GM23248 (cell line): ENCODE measurements at places on chromosomes 11 and 22. TPM values are rescaled to one million over a fixed set of nuclear protein-coding genes. Genes with fewer than 3 reads are reported as not detected.
A peak's percentile ranks its signal among the peaks of the same experiment; 100 is the strongest.

FADS1 gene
- total RNA-seq, result 12.9 and 44.9 TPM in 2 replicates

C11orf16 gene
- not detected in 2 replicates for total RNA-seq

OR8G1 gene
- not detected in 2 replicates for total RNA-seq

DNA sequence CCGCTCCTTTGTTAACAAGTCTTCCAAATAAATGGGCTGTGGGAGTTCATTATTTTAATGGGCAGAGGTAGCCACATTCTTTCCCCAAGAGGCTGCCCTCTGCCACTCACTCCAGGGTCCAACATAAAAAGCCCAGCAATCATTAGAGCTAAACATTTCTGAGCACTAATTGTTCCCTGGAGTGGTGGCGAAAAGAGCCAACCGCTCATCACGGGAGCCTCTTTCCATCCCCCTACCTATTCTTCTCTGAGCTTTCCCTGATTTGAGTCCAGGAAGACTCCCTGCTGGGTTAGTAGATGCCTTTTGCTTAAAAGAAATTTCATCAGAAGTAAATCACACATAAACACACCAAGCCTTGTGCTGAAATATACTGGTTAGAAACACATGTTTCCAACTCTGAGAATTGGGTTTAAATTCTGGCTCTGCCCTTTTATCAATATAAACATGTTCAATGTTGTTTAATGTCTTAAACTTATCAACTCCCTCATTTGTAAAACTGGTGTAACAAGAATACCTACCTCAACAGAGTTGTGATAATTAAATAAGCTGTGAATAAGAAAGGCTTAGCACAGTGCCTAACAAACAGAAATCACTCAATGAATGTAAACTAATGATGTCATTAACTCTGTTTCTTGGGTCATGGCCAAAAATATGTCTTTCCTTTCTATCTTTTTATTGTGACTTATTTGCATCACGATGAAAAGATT, at the start of gene OR5A2:
Gene OR5A2 (minus strand): TSS at position 53 of the 707 bp plus-strand sequence. CDS start 3,460 bp downstream, outside the sequence.
- H3K27ac ChIP-seq, result no peak within 1 kb of the TSS
- no peaks in the 10 kb centered on the region for H3K4me1 ChIP-seq
- H3K36me3 ChIP-seq, result no peaks in the 10 kb centered on the region
- DNase-seq, result no peak
- H3K27me3 ChIP-seq, result peaks cover 5% of the 10 kb centered on the region; the same call in 1 of the 2 replicates

GRCh38 chr11:134677397-134677822, 265.4 kb upstream of the B3GAT1 start:
- no peaks in the 10 kb centered on the region for H3K4me1 ChIP-seq
- no peak overlapping the region for H3K27ac ChIP-seq
- H3K27me3 ChIP-seq, result no peaks in the 10 kb centered on the region
- no peak for DNase-seq
- no peaks in the 10 kb centered on the region for H3K36me3 ChIP-seq

GRCh38 chr11:117604336-117604995, 192.6 kb downstream of the DSCAML1 start:
- H3K27me3 ChIP-seq, result no peaks in the 10 kb centered on the region; the same call in 1 of the 2 replicates
- no peak overlapping the region for H3K4me3 ChIP-seq
- H3K36me3 ChIP-seq, result no peaks in the 10 kb centered on the region
- H3K27ac ChIP-seq, result no peak overlapping the region

DNA sequence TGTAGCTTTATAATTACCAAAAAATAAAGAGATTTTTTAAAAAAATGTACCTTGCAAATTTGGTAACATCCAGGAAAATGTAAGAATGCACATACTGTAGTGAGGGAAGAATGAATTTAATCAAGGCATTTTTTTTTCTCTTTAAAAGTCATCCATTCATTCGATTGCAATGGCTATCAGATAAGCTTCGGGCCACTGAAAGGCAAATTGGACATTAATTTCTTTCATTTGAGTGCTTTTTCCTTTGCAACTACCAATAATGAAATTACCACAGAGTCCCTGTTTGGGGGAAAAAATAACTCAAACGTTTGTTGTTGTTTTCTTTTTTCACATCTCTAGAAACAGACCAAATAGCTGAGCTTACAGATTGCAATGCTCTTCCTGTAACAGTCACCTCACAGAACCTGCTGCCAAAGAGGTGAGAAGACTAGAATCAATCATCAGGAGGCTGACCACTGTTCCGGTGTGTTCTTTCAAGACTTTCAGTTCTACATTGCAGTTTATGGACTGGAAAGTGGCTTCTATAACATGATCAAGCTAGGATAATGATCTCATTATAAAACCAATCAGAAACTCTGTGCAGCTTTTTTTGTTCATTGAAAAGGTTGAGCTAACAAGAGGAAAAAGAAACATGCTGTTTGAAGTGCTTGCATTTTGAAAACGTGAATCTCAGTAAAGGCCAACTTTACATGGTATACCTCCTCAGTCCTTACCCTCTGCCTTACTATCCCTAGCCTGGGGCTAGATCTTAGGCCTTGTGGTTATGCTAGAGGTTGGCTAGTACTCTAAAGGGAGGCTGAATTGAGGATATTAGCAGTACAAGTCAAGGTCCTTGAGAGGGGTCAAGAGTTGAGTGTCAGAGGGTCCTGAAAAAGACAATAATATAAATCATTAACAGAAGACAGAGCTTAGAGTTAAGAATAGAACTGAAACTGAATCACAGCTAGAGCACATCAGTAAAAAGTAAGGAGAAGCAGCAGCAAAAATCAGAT, 1276.1 kb downstream of the LRRC4C start:
- no peak overlapping the region for H3K27ac ChIP-seq
- H3K27me3 ChIP-seq, result no peaks in the 10 kb centered on the region
- no peaks in the 10 kb centered on the region for H3K36me3 ChIP-seq
- H3K4me1 ChIP-seq, result no peaks in the 10 kb centered on the region

- no peak overlapping the region for H3K4me3 ChIP-seq
- H3K27ac ChIP-seq, result no peak overlapping the region
- H3K36me3 ChIP-seq, result no peaks in the 10 kb centered on the region
- no peaks in the 10 kb centered on the region for H3K4me1 ChIP-seq
Measured at GRCh38 chr11:76834151-76834550, 26.6 kb upstream of the ACER3 start.

GRCh38 chr11:88536616-88537265, 199.2 kb upstream of the CTSC start:
- H3K36me3 ChIP-seq, result no peaks in the 10 kb centered on the region
- peak overlapping the region; percentile 86 for H3K27ac ChIP-seq
- no peaks in the 10 kb centered on the region for H3K27me3 ChIP-seq
- DNase-seq, result no peak
- H3K4me3 ChIP-seq, result no peak overlapping the region
- peaks cover 44% of the 10 kb centered on the region for H3K4me1 ChIP-seq
